ENCODE measurements at places on chromosomes 13 and 19. TPM values are rescaled to one million over a fixed set of nuclear protein-coding genes. Genes with fewer than 3 reads are reported as not detected.

Gene GFY
- total RNA-seq, result not detected

Gene OR4F17
- total RNA-seq, result not detected

Gene PPP1R12C
- 219 TPM for total RNA-seq

Gene PSG11
- not detected for total RNA-seq

Gene PRKCG
- total RNA-seq, result not detected

Gene PCSK4
- total RNA-seq, result 1.5 TPM

Gene PINLYP
- total RNA-seq, result 2.2 TPM

Gene FGF21
- total RNA-seq, result not detected

All from ascending aorta (tissue), 2 donors.